Choroid plexus epithelial cell (primary cell): ENCODE measurements at places on chromosomes 7 and 10.

DNA sequence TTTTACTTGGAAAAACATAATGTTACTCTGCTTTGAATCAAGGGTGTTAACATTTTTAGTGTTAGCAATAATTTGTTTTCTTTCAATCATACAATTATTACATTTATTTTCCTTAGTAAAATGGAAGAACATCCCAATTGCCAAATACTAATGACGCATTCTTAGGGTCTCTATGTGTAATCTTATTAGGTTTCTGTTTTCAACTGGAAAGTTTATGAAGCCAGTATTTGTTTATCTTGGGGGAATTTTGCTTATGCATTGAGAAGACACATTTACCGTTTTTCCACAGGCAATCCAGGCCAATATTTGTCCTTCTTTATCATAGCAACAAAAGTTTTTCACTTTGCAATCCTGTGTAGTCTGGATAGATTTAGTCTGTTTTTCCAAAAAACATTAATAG is 134.5 kb downstream of the CPED1 start:
- DNase-seq: peak; percentile 59

DNA sequence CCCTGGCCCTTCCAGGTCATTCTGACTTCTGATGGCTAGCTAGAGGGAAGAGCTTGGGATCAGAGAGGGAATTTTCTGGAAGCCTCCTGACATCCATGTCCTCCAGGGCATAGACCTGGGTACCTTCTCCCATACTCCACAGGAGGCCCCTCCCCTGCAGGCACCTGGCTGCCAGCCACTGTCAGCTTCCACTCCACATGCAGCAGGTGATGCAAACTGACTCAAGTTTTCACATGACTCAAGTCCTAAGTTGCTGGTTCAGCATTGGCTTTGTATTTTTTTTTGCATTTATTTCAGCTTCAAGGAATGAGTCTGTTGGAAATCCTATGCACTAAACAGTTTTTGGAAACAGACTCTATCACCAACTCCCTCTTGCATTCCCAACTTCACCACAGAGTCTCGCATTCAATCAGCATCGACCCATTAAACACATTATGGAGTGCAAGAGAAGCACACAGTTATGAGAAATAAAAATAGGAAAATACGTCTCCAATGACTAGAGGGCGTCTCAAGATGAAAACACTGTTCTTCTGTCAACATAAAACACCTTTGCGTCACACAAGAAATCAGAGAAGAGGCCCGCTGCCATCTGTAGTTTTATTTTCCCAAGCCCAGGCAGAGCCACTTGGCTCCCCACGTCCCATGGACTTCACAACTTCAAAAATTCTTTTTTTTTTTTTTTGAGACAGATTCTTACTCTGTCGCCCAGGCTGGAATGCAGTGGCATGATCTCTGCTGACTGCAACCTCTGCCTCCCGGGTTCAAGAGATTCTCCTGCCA is 362.6 kb upstream of the MGMT start:
- DNase-seq: peak; percentile 53

DNA sequence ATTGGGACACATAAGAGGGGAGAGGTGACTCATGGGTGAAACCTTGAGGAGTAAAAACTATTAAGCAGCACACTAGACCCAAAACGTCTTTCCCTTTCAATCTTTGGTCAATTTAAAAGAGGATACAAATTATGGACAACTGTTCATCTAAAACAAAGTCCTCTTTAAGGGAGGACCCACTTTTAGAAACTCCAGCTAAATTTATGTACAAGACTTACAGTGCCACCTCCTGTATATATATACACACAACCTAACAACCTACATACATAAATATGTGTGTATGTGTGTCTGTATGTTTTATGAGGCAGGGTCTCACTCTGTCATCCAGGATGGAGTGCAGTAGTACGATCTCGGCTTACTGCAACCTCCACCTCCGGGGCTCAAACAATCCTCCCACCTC is 18.1 kb upstream of the ZC3HAV1 start:
- DNase-seq: peak; percentile 39

DNA sequence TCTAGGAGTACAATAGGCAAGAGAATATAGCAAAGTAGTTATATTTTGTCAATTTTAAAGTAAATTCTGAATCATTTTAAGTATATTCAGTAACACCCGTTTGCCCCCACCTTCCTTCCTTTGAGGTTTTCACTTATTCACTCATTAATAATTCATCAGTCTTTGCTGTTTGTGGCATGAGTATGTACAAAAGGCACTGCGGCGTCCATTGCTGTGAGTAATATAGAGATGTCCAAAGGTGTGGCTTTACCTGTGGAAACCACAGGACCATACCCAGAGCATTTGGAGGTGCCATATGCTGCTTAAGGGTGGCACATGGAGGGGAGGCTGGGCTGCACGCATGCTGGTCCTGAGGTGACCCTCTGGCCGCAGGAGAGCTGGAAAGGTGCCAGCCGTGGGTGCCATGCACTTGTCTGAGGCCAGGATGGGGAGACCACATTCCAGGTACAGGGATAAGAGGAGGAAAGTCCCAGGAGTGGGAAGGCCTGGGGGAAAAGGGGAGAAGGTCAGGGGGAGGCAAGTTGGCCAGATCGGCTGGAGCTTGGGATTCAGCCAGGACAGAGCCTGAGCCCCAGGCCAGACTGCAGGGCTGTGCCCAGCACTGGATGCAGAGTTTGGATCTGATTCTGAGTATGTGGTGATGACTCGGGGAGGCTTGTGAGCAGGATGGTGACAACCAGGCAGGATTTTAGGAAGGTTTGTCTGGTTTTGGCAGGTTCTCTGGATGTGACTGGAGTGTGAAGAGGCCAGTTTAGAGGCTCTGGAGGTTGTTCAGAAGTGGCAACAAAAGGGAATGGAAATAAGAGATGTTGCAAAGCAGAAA is 223.4 kb downstream of the MGMT start:
- no peak for DNase-seq

- DNase-seq: no peak
Observed at GRCh38 chr10:80579181-80579763, 41.6 kb downstream of the SH2D4B start.

DNA sequence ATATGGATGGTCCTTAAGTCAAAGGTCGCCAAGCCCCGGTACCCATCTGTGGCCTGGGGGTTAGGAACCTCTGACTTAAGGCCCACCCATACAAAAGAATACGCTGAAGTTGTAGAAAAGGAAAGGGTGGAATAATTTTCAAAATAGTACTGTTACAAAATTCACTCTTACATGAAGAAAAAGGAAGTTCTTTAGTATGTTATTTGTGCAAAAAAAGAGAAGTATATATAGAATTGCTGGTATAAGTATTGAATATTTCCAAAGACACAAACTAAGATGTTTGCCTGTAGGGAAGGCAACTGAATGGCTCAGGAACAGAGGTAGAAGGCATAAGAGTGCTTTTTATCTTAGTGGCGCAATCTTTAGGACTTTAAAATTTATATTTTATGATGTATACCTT is 78.7 kb downstream of the PRLHR start:
- DNase-seq: no peak

GRCh38 chr10:124935946-124936345 is 6.0 kb upstream of the ZRANB1 start:
- no peak for DNase-seq

GRCh38 chr7:52723606-52724005 is 311.8 kb upstream of the POM121L12 start:
- DNase-seq: no peak

GRCh38 chr10:28111712-28112111 is 112.8 kb upstream of the ODAD2 start:
- DNase-seq: peak; percentile 50

DNA sequence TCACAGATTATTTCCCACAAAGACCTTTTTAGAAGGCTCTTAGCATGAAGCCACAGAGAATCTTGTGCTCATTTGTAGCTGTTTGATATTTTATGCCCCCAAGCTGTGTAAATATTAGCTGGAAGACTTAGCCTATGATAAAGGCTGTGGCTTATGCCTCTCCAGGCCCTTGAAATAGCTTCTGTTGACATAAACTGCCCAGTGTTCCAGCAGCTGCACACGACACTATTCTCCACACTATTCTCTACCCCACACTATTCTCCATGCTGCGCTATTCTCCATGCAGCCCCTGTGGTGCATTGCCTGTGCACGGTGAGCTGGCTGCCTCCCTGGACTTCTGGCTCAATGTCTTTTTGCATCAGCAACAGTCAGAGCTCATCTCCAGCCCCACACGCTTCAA is 13.1 kb downstream of the DDC start:
- no peak for DNase-seq

DNA sequence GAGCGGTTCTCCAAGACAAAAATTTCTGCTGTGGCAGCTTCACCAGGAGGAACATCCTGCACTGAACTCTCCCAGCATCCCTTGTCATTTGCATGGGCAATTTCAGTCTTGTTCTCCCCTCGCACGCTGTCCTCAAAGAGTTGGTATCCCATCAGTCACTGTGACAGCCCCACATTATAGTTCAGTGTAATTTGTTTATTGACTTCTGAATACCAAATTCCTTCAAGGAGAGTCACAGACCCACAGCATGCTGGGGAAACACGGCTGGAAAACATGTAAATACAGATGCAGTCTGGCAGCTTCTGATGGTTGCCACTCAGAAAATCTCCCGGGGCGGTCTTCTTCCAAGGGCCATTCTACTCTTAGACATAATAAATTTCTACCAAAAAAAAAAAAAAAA is 151.0 kb upstream of the NEBL start:
- peak; percentile 47 for DNase-seq

GRCh38 chr10:15370856-15371701 is at the start of gene FAM171A1:
Gene FAM171A1, minus strand, starts transcription at chr10:15371289. Its CDS starts 237 bp downstream, at chr10:15371052.
- peak; percentile 43 for DNase-seq

DNA sequence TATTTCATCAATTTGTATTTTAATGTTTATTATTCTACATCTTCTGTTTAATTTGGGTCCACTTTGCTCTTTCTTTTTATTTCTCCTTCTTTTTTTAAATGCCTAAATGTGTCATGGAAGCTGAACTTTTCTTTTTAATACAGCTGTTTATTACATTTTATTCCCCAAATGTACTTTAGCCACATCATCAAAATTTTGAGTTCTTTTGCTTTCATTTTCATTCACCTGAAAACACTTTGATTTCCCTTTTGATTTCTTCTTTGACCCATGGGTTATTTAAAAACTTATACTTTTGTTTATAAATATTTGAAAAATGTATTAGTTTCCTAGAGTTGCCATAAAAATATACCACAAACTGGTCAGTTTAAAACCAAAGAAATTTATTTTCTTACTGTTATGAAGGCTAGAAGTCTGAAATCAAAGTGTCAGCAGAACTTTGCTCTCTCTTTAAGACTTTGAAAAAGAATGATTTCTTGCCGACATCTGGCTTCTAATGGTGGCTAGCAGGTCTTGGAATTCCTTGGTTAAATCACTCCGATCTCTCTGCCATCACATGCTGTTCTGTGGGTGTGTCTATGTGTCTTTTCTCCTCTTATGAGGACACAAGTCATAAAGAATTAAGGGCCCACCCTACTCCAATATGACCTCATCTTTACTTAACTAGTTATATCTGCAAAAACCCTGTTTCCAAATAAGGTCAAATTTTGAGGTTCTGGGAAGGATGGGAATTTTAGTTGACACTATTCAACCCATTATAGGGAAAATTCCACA is 225.5 kb downstream of the ANKRD7 start:
- DNase-seq: no peak

GRCh38 chr10:681670-682318 is 7.7 kb downstream of the DIP2C start:
- DNase-seq: peak; percentile 66

DNA sequence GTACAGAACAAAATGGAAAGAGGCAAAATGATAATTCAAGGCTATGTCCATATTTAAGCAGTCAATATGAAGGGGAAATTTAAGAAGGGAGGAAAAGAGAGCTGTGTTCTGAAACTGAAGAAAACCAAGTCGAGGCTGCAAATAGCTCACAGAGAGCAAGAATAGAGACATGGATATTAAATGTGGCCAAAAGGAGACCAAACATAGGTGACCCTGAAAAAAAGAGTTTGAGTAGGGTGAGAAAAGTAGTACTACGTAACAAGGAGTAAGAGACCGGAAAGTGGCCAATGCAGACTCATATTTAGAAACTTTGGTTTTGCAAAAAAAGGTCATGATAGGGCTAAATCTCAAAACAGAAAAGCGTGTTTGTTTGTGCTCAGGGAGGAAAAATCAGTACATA is 84.6 kb downstream of the GNAT3 start:
- DNase-seq: no peak

DNA sequence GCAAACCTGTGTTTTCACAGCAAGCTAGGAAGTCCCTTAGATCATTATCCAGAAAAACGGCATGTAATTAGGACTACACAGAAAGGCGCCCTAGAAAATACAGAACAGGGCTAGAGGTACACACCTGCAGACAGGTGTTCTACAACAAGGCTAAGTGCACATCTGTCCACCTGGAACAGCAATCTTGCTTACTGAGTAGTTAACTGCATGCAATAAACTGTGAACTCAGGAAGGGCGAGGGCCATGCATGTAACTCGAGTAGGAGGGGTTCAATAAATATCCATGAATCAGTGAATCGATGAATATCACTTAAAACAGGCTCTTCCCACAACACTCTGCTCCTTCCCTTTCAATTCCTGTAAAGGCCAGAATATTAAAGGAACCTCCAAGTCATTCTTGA is 22.0 kb downstream of the FAM171A1 start:
- no peak for DNase-seq

DNA sequence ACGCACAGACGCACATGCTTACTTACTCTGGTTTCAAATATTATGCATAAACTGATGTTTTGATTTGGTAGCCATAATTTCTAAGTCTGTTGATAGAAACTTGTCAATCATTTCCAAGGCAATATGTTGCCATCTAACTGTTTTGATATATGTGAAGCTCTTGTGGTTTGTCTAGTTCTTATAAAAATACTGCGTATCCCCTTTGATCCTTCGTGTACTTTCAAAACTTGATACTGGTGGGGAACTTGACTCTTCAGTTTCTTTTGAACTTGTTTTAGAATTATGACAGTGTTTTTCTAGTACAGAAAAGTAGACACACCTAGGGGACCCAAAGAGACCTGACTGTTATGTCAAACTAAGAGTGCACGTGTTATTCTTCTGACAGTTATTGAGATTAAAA is 708.0 kb downstream of the LRMDA start:
- DNase-seq: no peak

GRCh38 chr10:97684866-97685394 is 2.1 kb downstream of the AVPI1 start:
- peak; percentile 60 for DNase-seq

- DNase-seq: no peak
Observed at GRCh38 chr10:133453516-133454203, at the start of gene SCART1. Gene SCART1, plus strand, starts transcription at chr10:133453945. Its CDS starts 53 bp downstream, at chr10:133453998.

GRCh38 chr7:66737667-66738066 is 2.9 kb upstream of the RABGEF1 start:
- no peak for DNase-seq

DNA sequence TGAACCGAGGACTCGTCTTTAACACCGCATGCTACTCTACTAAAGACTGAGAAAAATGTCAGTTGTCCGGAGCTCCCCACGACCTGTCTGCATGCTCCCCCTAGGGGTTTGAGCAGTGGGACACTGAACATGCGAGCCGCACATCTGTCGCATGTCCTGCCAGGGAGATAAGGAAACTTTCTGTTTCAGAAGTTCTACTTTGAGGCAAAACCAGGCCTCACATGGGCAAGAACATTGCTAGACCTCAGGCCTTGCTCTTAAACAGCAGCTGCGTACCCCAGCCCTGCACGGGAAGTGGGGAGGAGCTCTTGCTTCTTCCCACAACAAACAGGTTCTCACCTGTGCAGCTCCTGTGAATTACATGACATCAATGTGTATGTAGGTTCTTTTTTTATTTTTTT is 30.3 kb upstream of the HERPUD2 start:
- DNase-seq: no peak

- DNase-seq: no peak
Observed at GRCh38 chr7:50505553-50506210, 55.5 kb upstream of the FIGNL1 start.
